ENCODE measurements at places on chromosomes 3 and 15.

- no peak for DNase-seq
Measured at GRCh38 chr3:145272684-145273083, 888.3 kb downstream of the PLOD2 start.

DNA sequence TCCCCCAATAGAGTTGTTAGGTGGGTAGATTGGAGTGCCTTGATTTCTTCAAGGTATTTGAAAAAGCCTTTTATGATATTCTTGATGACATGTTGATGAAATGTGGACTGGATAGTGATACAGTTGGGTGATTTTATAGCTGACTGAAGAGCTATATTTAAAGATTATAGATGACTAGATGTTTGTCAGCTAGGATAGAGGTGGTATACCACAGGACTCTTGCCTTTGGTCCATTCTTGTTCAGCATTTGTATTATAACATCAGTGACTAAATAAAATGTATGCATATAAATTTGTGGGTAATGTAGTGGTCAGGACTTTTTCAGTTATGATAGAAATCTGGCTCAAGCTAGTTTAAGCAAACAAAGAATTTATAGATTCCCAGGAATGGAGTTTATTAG lies 143.9 kb downstream of the ZNF609 start:
- no peak for DNase-seq

DNA sequence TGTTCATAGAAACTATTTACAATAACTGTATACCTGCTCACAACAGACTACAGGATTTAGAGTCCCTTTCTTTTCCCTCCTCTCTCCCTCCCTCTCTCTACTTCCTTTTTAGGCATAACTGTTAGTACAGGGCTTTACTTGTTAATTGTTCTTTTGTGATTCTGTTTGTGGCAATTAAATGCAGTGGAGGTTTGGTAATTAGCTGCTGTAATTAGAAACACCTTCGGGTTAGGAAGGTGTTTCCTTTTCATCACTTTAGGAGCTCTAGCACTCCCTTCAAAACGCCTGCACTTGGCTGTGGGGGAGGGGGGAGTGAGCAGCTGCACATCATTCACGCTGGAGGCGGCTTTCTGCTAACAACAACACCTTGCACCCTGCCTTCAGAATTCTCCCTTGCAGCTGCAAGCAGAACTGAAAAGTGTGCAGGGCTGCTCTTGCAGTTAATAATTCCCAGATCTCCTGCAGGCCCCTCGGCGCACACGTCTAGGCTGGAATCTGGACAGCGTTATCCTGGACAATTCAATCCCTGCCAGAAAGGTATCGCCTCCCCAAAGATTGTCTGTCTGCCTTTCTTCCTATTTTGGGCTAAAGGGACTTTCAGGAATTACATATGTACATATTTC lies 242.6 kb upstream of the RGMA start:
- no peak for DNase-seq

GRCh38 chr15:70424937-70425411 lies 327.3 kb upstream of the TLE3 start:
- DNase-seq = peak; percentile 50

GRCh38 chr15:98369081-98369716 lies 279.1 kb upstream of the IGF1R start:
- DNase-seq = no peak

GRCh38 chr3:187222801-187223200 lies 25.5 kb downstream of the RTP1 start:
- DNase-seq = no peak

- no peak for DNase-seq
Measured at GRCh38 chr3:101381809-101382208, 61.4 kb upstream of the IMPG2 start.

GRCh38 chr3:71614869-71615268 lies 31.3 kb upstream of the FOXP1 start:
- DNase-seq = no peak

DNA sequence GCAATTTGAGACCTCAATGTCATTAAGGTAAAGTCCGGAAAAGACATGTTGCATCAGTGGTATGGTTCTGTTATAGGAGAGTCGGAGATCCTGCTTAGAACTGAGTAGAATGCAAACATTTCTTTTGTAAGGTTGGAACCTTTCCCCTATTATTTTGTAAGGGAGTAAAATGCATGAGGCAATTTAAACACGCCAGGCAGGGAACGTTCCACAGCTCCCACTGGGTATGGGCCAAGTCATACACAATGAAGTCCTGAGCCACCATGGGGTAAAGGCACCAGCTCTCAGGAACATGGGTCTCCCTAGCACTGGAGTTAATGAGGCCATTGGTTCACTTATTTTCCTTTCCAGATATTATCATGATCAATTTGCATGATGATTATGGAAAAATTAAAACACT lies 116.6 kb upstream of the NR2F2 start:
- DNase-seq = no peak

DNA sequence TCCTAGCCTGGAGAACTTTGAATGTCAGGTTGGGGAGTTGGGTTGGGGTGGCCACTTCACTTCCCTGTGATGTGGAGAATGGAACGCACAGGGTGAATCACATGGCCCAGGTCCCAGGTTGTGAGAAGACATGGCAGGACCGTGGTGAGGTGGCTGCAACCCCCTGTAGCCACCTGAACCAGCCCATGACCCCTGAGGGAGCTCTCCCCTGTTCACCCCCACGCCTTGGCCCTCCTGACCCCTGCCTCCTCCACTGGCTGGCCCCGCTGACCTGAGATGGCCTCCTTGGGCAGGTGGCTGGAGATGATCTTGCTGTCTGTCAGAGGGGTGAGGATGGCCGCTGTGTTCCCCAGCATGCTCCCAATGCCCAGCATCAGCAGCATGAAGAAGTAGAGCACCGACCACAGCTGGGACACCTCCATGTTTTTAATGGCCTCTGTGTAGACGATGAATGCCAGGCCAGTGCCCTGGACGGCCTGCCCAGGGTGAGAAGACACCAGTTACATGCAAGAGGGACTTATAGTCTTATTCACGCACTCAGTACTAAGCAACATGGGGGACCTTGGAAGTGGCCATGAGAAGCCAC lies 31.0 kb downstream of the SLC6A20 start:
- DNase-seq = no peak

GRCh38 chr3:112900113-112900512 lies 53.4 kb upstream of the CD200R1L start:
- DNase-seq = no peak

DNA sequence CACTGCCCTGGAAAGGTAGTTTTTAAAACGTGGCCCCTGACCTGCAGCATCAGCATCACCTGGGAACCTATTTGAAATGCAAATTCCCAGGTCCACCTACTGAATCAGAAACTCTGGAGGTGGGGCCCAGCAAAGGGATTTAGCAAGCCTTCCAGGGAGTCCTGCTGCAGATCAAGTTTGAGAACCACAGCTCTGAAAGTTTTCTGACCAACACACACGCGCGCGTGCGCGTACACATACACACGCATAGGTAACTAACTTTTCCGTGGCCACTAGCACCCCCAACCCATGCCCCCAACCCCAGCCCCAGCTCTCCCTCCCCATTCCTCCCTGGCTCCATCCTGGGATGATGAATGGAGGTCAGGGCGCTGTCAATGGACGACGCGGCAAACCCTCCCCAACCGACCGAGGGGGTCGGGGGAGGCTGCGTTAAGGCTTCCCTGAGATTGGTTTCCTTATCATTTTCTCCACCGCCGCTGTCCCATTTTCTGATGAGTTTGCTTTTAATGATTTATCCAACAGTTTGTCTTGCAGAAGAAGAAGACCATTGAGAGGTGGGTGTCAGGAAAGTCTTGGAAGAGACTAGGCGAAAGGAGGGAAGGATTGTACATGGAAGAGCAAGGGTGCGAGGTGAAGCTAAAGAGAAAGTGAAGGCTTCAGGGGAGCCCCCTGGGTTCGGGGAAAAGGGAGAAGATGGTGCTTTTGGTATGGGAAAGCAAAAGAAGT lies 590 bp upstream of the BOC start:
- no peak for DNase-seq

GRCh38 chr3:53384465-53385423 lies 37.4 kb upstream of the DCP1A start:
- DNase-seq = no peak

GRCh38 chr3:19473971-19474580 lies 325.8 kb downstream of the KCNH8 start:
- no peak for DNase-seq

DNA sequence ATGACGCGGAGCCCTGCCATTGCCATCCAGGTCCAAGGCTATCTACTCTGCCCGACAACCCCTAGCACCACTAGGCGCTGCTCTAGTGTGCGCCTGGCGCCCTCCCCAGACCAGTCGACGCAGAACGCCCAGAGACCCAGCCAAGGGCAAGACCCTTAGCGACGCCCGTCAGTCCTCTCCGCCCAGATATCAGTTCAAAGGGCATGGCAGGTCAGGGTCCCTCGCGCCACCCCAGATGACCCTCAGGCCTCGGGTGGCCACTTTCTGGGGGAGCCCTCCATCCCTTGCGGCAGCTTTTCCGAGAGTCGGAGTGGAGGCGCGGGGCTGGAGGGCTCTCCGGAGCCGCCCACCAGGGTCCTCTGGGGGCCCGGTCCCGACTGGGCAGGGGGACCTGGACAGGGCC lies 371 bp upstream of the CLSTN2 start:
- DNase-seq = no peak

GRCh38 chr3:183664913-183665381 lies 29.5 kb downstream of the KLHL24 start:
- DNase-seq = no peak

GRCh38 chr3:37139567-37140052 lies 34.8 kb downstream of the LRRFIP2 start:
- no peak for DNase-seq

- DNase-seq = no peak
Measured at GRCh38 chr3:153103406-153103945, 58.5 kb upstream of the RAP2B start.

DNA sequence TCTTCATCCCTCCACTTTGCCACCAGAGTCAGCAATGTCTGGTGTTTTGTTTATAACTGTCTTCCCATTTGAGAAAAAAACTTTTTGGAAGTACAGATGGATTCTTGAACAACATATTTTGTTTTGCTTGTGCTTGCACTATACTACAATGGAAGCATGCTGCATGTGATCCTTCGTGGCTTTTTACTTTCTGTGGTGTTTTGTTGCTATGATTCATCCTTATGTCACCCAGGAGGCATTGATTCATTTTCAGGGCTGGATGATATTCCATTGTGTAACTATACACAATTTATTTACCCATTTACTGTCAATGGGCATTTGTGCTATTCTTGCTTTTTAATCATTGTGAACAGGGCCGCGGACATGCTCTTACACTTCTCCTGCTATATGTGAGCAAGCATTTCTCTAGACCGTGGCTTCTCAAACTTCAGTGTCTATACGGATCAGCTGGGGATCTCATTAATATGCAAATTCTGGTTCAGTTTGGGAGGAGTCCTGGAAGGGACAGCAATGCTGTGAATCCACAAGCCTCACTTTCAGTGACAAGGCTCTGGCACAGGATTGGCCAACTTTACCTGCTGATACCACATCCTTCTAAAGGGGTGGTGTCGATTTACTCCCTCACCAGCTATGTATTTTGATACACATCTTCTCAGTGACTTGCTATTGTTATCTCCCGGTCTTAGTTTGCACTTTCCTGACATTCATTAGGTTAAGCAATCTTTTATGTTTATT lies 65.9 kb downstream of the POLR2M start:
- no peak for DNase-seq

DNA sequence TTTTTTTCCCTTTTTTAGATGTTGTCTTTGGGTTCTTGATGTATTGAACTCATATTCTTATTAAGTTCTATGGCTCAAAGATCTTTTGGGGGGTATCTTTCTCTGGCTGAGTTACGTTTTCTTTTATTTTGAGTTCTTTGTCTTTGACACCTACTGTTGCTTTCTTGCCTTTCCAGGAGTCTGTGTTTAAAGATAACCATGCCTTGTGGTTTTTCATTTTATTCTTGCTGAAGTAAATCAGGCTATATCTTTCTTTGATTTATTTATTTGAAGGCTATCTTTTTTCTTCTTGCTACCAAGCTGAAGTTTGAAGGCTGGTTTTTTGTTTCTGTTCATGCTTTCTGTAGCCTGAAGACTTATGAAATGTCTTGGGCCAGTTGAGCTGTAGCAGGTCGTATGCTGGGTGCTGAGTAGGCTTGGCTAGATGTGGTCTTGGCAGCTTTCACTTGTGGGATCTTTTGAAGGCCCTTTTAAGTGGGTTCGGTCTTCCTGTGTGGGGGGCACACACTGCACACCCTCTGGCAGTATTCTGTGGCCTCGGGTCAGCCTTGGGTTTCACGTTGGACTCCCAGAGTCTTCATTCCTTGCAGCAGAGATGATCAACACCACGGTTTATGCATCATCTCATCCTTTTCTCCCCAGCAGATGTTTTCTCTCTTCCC lies 17.5 kb downstream of the SLCO3A1 start:
- DNase-seq = peak; percentile 28

DNA sequence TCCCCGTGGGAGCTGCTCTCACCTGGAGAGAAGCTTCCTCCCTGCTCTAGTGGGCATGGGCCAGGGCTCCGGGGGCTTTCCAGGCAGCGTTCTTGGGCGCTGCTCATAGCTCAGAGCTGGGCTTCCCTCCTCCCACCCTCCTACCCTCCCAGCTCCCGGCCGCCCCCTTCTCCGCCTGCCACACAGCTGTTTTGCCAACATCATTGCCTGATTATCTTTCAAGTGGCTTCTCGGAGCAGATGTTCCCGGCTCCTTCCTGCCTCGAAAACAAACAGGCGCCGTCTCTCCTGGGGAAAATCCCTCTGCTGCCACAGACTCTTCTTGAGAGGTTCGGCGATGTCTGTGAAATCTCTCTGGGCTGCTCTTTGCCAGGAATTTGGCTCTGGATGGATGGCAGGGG lies 195.6 kb downstream of the RPLP1 start:
- no peak for DNase-seq

DNA sequence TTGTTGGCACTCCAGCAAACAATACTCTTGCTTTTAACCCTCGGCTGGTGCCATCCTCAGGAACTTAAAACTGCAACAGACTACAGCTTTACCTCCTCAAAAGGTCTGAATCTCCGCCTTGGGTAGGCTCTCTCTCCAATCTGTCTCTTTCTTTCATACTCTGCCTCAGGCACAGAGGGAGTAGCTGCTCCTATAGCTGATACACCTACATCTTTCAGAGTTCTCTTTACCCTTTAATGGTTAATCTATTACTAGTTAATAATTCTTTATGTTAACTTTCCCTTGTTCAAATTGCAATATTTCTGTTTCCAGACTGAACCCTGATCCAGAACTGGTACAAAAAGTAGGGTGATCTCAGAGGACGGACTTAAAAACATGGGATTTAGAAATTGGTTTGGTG lies 66.2 kb downstream of the MAP4 start:
- DNase-seq = no peak

- no peak for DNase-seq
Measured at GRCh38 chr3:49397470-49397869, 14.3 kb downstream of the RHOA start.

- DNase-seq = peak; percentile 30
Measured at GRCh38 chr3:30332196-30333021, 274.0 kb upstream of the TGFBR2 start.

DNA sequence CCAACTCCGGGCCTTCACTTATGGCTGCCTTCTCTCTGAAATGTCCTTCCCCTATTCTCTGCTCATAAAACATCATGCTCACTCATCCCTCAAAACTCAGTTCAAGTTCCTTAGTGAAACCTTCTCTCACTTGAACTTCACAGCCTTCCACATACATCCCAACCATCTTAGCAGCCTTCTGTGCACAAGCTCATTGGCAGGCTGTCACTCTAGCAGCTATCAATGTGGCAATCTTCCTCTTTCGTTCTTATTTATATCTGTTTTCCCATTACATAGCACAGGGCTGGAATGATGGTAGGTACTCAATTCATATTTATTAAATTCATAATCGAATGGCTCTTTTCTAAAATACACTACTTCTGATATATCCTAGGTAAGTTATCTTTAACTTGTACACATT lies 66.4 kb upstream of the MCTP2 start:
- DNase-seq = no peak

Measured in activated naive CD4-positive, alpha-beta T cell treated with anti-CD3 and anti-CD28 coated beads, Interleukin-2, amount 10 ng/mL, durations not matched to agents 7 days and 5 days (primary cell).